NCI-H1436 (cell line): ENCODE measurements at places on chromosomes 3 and 15.

GRCh38 chr15:57527382-57528091, 64.2 kb upstream of the MYZAP start:
- peak; percentile 86 for DNase-seq

- no peak for DNase-seq
These were observed 74.6 kb upstream of the SNRPA1 start for GRCh38 chr15:101369676-101370075.

GRCh38 chr15:62869116-62869515, 173.4 kb upstream of the TPM1 start:
- no peak for DNase-seq

- DNase-seq: peak; percentile 71
These were observed 9.6 kb upstream of the TAGLN3 start for GRCh38 chr3:111989061-111989678.

GRCh38 chr3:189322339-189322738, 150.6 kb downstream of the TPRG1 start:
- no peak for DNase-seq

DNA sequence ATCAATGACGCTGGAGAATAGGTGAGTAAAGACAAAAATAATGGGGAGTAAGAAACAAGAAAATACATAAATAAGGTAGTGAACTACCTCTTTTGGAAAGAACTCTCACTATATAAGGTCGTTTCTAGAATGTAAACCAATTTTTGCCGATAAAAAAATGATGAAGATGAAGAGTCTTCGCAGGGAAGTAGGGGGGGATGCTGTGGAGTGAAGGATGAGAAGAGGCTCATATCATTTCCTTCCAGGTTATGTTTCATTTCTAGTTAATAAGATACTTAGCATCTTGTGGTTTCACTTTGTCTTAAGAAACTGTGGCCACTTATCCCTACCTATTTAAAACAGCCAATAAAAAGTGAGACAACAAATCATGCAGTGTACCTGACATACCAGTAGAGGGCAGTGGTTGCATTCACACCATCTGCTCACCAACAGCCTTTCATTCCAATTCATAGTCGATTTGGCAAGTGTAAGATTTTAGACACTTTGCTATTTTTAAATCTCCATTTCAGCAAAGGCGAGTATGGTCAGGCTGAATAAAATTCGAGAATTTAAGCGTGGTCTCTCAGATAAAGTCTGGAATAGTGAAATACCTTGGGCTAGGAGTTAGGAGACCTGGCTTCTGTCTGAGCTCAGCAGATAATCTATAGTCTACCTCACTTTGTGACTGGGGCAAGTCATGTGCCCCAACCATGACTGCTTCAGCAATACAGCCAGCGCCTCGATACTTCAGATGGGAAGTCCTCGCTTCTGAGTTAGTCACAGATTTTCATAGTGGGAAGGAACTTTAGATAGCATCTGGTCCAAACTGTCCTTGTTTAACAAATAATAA, 28.9 kb upstream of the ICE2 start:
- DNase-seq: peak; percentile 25

GRCh38 chr15:66433726-66434125, 47.0 kb downstream of the MAP2K1 start:
- DNase-seq: no peak

DNA sequence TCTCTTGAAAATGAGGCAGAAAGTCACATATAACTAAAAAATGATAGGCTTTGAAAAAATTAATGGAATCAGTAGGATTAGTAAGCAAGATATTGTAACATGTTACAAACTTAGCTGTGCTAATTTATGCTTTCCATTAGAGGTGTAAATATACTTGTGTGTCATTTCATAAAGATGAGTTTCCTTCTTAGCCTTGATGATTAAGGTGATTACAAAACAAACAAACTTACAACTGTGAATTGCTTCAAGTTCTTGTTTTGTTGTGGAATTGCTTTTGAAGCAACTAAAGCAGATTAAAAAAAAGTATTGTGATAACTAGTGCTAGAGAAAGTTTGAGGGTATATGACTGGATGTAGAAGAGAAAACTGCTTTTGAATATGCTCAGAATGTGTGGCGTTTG, 87.9 kb downstream of the DIPK2A start:
- no peak for DNase-seq

- DNase-seq: no peak
These were observed 131.0 kb downstream of the GABRG3 start for GRCh38 chr15:27101982-27102381.

DNA sequence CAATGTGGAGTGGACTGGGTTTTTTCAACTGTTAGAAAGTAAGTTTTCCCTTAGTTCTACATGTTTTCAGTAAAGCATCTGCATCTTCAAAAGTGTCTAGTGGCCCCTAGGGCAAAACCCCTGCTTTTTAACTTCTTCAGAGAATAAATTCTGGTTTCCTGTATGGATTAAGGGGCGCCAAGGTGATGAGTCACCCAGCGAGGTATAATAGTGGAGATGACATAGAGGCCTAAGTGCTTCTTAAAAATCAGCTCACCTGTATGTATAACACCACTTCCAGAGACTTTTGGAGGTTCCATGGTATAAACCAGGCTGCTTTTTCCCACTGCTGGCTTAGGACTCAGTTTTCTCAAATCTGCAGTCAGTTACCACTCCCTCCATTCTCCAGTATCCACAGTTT, 68.9 kb downstream of the SYN2 start:
- DNase-seq: no peak

GRCh38 chr3:130661140-130661891, 85.3 kb downstream of the PIK3R4 start:
- no peak for DNase-seq

GRCh38 chr3:141419946-141420345, 51.6 kb downstream of the ZBTB38 start:
- no peak for DNase-seq

- no peak for DNase-seq
These were observed 29.4 kb upstream of the ACAD9 start for GRCh38 chr3:128849911-128850455.

- DNase-seq: no peak
These were observed 82.1 kb downstream of the VPS8 start for GRCh38 chr3:184894051-184894450.

GRCh38 chr3:189166321-189166720, 5.5 kb upstream of the TPRG1 start:
- DNase-seq: no peak

DNA sequence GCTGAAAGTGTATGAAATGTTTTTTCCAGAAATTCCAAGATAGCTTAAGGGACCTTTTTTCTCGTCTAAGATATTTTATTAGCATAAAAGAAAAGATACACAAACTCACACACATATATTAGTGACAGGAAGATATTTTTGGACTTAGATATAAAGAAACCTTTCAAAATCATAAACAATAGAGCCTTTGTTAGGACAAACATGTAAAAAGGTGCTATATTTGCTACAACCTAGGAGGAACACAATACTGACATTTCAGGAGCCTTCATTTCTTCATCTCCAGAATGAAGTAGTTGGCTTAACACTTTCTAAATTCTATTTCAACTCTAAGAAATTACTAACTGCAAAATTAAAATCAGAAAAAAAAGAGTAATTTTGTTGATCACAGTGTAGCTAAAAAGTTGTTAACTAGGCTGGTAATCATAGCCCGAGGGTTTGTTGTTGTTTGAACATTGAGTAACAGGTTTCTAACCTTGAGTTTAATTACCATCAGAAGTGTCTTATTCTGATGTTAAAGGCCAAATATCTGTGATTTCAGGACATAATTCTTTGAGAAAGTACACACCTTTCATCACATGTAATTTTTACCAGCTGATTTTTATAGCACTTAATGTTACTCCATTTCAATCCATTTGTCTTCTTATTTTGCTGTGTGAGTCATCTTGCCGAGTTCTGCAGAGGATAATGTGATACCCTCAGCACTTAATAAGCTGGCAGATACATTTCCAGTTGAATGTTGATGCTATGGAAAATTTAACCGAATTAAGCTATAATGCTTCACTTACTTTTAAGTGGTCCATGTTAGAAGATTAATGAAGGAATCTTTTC, 97.3 kb downstream of the MBNL1 start:
- peak; percentile 66 for DNase-seq

DNA sequence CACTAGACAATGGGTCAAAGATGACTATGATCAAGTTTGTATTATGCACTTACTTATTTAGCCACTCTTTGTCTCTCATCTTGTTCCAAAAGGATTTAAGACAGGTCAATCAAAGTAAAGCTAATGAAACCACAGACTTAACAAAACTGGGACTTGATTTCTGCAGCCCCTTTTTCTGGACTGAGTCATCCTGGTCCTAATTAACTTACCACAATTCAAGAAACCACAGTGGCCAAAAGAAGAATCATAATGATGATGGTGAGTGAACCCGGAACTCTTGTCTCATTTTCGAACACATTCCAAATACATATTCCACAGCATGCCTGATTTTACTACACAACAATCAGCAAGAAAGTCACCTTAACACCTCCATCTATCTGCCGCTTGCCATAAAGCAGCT, 1333.0 kb downstream of the ROBO1 start:
- DNase-seq: no peak

- DNase-seq: no peak
These were observed 21.8 kb downstream of the MAP2K5 start for GRCh38 chr15:67564021-67564967.

DNA sequence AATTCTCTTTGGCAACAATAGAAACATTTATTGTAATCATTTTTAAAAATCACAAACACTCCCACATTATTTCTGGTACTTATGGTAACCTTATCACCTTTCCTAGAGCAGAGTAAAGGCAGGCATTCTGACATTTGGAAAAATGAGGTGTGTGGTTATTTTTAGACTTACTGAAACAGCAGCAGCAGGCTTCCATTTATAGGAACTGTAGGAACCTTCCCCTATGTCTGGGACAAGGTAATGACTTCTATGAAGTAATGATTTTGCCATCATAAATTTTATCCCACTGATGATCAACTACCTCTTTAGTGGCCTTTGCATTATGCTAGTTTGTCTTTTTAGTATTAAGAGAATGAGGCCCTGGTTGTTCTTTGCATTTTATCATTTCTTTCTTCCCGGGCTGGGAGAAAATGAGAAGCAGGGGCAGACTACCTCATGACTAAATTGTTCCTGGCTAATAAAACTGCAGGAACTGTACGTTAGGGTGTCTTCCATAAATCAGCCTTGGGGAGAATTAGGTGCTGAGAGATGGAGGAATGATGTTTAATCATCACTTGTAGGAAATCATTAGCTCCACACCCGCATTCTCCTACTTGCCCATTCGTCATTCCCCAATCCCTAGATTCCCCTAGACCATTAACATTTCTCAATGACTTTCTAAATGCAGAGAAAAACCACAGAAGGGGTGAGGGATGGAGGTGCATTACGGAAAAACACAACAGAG, 680.3 kb downstream of the AGBL1 start:
- no peak for DNase-seq

DNA sequence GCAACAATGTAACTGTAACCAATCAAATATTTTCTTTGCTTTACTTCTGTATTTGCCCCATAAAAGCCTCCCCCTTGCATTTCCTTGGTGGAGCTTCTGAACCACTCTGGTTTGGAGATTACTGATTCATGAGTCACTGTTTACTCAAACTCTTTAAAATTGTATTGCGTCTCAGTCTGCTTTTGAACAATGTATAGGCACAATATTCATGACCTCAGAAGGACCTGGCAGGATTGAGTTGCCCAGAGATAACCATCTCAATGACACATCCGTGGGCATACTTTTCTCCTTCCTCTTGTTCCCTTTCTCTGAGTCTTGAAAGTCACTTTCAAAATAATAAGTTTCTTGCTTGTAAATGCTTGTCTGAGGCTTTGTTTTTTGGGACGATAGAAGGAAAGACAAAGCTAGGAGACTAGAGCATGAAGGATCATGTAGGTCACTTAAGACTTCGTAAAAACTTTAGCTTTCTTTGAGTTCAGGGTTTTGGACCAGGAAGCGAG, 57.1 kb upstream of the POU1F1 start:
- no peak for DNase-seq
